Brain (organoid and tissue), 16 donors: ENCODE measurements at places on chromosomes 1 and 21.

- no peak for DNase-seq
These were observed 6.7 kb upstream of the KIF26B start for GRCh38 chr1:245148069-245148468.

- DNase-seq: peak; percentile 61
These were observed 247.3 kb downstream of the FOXD2 start for GRCh38 chr1:47684964-47685762.

- DNase-seq: no peak
These were observed 15.4 kb downstream of the DYNLT5 start for GRCh38 chr1:66767626-66768025.

- peak; percentile 41 for DNase-seq
These were observed 36.0 kb downstream of the NUAK2 start for GRCh38 chr1:205285381-205286101.

DNA sequence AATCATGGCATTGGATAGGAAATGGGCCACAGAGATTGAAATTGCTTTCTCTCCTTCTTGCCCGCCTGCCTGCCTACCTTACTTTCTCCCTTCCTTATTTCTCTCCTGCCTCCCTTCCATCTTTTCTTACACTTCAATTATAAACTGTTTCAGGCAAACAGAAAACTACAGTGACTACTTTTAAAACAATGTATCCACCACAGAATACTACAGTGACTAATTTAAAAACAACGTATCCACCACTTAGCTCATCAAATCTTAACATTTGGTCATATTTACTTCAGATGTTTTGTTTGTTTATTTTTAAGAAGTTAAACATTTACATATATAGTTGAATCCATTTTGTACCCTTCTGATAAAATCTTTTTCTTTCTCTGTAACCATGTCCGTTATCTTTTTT is 54.4 kb downstream of the SNRPE start:
- no peak for DNase-seq

DNA sequence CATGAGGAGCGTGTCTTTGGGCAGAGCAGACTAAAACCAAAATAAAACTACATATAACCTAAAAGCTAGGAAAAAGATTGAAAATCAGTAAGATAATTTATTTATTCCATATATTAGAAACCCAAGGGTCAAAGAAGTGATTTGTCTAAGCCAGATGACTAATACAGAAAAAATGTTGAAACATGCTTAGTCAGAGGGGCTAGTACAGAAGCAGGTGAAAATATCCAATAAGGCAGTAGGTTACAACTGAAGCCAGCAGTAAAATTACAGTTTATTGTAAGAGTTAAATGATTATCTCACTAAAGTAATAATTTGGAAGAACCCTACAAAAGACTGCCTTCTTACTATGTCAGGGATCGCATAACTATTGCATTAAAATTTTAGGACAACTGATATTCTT is 1190.9 kb upstream of the PRMT6 start:
- no peak for DNase-seq

DNA sequence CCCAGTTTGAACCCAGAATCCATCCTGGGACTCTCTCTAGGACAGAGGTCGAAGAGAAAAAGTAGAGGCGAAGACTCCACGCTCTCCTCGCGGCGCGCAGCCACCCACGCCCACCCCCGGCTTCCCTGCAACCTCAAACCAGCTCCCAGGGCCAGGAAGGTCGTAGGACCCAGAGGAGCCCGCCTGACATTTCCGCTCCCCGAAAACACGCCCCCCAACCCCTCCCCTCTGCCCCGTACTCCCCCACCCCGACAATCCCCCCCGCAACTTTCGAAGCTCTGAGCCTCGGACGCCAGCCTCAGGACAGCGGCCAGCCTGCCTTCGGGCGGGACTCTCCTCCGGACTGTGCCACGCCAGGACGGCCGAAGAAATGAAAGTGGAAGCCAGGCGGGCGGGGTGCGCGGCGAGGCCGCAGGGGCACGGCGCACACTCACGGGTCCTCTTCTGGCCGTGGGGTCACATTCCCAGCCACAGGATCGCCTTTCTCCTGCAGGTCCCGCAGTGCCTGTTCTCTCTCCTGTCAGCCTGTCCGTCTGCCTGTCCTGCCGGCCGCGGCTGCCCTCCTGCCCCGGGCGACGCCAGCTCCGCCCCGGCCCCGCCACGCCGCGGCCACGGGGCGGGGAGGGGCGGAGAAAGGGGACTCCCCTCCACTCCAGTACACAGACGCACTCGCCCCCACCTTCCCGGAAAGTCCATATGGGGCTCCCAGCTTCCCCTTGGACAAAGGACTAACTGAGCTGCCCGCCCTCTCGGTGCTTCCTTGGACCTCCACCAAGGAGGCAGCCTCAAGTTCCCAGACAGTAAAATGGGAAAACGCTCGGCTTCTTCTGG is at the start of gene MOB3C:
Gene MOB3C (minus strand): TSS at position 535 of the 831 bp plus-strand sequence. CDS start 3,490 bp downstream, outside the sequence.
- peak; percentile 54 for DNase-seq

DNA sequence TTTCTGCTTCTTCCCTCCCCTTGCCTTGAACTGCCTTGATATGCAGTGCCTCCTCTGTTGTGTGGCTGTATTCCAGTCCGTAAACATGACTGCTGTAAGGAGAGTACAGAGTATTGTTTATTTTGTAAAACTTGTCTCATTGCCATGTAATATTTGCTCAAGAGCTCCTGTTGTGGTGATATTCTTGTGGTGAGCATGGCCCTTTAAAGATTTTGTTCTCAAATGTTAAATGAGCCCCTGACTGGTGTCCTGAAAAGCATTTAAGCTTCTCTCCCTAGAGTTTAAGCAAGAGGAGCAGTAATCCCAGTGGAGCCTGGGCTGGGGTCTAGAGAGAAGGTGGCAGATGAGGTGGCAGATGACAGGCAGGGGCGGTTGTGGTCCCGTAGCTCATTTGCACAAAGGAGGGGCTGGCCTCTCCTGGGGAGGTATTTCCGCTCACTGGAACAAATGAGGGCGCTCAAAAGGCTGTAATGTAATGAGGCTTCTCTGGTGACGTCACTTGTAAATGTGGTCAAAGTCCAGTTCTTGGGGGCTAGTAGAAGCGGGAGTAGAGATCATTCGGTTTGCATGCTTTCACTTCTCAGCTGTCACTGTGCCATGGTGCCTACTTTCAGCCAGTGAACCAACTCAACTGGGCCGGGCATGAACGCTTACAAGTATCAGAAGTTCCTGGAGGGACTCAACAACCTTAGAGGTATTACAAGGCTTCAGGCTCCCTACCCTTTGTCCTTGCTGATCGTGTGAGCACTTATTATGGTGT is 46.0 kb upstream of the MACF1 start:
- peak; percentile 55 for DNase-seq

GRCh38 chr1:27832762-27833161 is 2.2 kb downstream of the PPP1R8 start:
- no peak for DNase-seq

- DNase-seq: no peak
These were observed 49.7 kb upstream of the IFI44L start for GRCh38 chr1:78570539-78570938.

DNA sequence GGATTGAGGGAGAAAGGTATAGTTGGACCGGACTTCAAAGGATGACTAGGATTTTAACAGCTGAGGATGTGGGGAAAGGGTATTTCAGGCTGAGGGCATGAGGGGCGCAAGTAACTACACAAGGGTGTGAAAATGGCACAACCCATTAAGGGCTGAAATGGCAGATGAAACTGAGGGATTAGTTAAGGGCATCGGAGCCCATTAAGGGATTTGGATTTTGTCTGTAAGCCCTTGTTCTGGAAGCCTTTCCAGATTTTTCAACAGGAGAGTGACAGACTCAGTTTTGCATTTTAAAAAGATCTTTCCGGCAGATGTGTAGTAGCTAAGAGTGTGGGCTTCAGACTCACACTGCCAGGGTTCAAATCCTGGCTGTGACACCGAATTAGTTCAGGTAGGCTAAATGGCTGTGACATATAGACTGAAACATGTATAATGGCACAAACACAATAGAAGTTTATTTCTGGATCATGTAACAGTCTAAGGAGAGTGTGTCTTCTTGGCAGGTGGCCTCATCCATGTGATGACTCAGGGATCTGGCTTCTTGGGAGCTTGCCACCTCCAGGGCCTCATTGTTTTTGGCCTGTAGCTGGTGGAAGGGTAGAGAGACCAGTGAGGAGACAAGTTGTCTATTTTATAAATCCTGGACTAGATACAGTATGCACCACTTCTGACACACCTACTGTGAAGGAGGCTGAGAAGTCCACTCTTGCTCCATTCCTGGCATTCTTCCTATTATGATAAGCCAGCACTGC is 49.6 kb downstream of the UBE2T start:
- DNase-seq: no peak

- DNase-seq: peak; percentile 80
These were observed at the start of gene IFI44 for GRCh38 chr1:78649628-78650027. Gene IFI44, plus strand, starts transcription at chr1:78649831. Its CDS starts 365 bp downstream, at chr1:78650196.

DNA sequence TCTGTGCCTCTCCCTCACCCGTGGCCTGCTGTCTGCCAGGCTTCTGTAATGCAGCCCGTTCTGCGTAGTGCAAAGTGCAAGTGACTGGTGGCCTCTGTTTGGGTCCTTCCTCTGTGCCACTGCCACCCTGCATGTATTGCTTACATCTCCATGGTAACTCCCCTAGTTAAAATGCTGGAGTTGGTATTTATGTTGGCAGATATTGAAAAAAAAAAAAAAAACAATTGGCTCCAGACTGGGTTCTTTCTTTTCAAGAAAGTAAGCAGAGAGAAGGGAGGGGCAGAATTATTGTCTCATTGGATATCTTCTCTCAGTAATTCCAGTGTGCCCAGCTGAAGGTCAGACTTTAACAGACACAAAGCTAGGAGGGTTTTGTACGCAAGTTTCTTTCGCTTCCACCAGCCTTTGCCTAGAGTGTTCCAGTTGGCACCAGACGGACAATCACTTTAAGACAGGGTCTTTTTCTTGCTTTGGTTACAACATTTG is 242.3 kb downstream of the PBX1 start:
- peak; percentile 83 for DNase-seq

GRCh38 chr1:27552911-27553420 is 51.0 kb downstream of the AHDC1 start:
- DNase-seq: no peak
